Activated naive CD8-positive, alpha-beta T cell treated with anti-CD3 and anti-CD28 coated beads for 36 hours (primary cell): ENCODE measurements at places on chromosomes 5 and 9. TPM values are rescaled to one million over a fixed set of nuclear protein-coding genes. Genes with fewer than 3 reads are reported as not detected.

DNA sequence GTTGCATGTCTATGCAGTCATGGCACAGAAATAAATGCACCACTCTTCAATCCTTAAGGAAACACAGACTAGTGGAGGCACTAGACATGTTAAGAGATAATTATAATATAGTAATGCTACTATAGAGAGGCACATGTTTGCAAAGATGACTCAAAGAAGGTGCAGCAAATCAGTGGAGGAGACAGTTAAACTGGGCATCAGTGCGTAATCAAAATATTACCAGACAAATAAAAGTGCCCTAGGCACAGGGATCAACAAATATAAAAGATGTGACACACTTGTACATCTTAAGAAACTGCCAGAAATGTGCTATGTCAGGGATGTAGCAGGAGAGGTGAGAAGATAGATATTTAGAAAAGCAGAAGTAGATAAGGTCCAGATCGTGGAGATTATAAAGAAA lies 642.1 kb downstream of the SLCO4C1 start:
- no peaks in the 10 kb centered on the region for H3K4me1 ChIP-seq
- H3K4me3 ChIP-seq: no peak overlapping the region
- DNase-seq: no peak
- no peaks in the 10 kb centered on the region for H3K36me3 ChIP-seq
- H3K27ac ChIP-seq: no peak overlapping the region
- H3K27me3 ChIP-seq: no peaks in the 10 kb centered on the region

DNA sequence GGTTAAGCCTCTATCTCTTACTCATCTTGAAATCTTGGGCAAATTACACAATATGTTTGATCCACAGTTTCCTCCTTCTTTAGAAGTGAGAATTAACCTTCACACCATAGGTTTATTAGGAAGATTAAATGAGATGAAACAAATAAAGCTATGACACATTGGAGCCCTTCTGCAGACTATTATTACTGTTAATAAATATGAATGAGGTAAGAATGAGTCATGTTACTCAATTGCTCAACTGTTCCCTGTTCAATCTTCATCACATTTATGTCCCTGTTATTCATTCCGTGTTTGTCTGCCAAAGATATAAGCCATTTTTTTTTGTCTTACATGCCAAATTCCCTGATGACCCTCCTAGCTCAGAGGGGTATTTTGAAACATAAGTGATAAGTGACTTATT lies 52.1 kb upstream of the PAPPA start:
- H3K36me3 ChIP-seq: no peaks in the 10 kb centered on the region
- H3K4me1 ChIP-seq: no peaks in the 10 kb centered on the region
- no peak overlapping the region for H3K27ac ChIP-seq
- H3K4me3 ChIP-seq: no peak overlapping the region

DNA sequence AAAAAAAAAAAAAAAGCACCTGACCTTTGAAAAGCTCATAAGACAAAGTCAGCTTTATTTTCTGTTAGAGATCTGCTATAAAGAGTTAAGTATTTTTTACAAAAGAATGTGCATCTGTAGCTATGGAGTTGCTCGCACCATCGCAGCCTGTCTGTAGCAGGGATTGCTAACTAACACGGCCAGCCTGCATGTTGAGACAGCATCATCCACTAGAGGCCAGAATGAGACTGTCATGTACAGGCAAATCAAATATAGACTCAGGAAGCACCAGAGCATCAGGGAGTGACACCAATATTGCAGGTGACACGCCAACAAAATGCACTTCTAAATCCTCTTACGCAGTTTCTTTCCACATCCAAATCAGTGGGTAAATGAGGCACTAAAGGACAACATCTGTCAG lies 136.3 kb upstream of the RASEF start:
- H3K4me1 ChIP-seq: no peaks in the 10 kb centered on the region
- no peaks in the 10 kb centered on the region for H3K36me3 ChIP-seq
- H3K4me3 ChIP-seq: no peak overlapping the region
- DNase-seq: no peak
- H3K27me3 ChIP-seq: peaks cover 7% of the 10 kb centered on the region

DNA sequence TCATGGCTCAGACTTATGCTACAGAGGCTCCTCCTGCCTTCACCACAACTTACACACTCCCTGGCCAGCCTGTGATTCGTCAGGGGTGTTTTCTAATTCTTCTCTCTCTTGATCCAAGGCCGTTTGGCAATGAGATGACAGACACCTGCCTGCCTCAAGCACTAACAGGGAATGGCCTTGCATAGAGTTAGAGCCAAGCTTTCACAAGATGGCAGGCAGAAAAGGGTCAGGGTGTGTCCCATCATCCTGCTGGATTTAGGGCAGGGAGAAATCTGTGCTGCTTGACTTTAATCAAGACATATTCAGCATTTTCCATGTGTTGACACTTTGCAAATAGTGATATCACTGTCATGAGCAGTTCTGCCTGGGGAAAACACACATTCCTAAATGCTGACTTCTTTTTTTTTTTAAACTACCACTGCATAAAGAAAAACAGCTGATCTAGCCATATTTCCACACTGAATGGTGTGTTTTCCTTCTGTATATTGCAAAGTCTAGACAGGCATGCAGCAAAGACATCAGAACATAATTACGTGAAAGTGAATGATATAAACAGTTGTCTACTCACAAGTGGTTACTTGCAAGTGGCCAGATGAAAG lies 95.0 kb upstream of the SLC25A48 start:
- no peaks in the 10 kb centered on the region for H3K27me3 ChIP-seq
- no peaks in the 10 kb centered on the region for H3K4me1 ChIP-seq
- no peak overlapping the region for H3K27ac ChIP-seq
- H3K4me3 ChIP-seq: no peak overlapping the region

- DNase-seq: no peak
- H3K27me3 ChIP-seq: peaks cover 16% of the 10 kb centered on the region
- no peaks in the 10 kb centered on the region for H3K36me3 ChIP-seq
- no peak overlapping the region for H3K4me3 ChIP-seq
- H3K27ac ChIP-seq: no peak overlapping the region
These were observed 38.3 kb downstream of the SLC6A3 start for GRCh38 chr5:1406681-1407640.

GRCh38 chr5:4203146-4203545 lies 607.5 kb downstream of the IRX1 start:
- no peak overlapping the region for H3K4me3 ChIP-seq
- H3K4me1 ChIP-seq: no peaks in the 10 kb centered on the region
- no peaks in the 10 kb centered on the region for H3K27me3 ChIP-seq
- no peaks in the 10 kb centered on the region for H3K36me3 ChIP-seq
- no peak for DNase-seq
- H3K27ac ChIP-seq: no peak overlapping the region

DNA sequence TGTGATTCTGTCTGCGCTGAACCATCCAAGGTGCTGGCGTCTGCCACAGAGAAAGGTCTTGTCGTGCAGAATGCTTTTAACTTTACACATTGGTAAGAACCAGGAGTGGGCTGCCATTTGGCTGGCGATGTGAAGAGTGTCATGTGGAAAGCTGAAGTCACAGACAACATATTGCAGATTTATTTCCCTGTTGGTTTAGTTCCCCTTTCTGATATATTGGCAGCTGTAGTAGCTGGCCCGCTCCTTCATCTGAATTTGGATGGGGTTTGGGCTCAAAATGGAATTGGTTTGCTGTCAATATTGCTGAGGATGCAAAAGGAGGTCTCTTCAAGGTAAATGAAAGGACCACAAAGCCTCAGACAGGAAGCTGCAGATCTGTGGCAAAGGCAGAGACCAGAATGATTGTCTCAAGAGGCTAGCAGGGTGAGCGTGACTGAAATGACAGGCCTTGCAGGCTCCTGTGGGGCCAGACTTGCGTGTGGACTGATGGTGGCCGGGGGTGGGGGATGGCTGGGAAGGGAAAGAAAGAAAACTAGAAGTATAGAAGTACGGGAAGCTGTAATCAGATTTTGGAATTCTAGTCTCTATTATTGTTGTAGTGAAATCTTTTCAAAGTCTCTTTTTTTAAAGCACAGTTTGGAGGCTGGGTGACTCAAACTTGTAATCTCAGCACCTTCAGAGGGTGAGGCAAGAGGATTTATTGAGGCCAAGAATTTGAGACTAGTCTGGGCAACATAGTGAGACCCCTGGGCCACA lies 25.1 kb upstream of the CD180 start:
- H3K4me1 ChIP-seq: peaks cover 44% of the 10 kb centered on the region
- H3K36me3 ChIP-seq: no peaks in the 10 kb centered on the region
- peak overlapping the region; percentile 13 for H3K4me3 ChIP-seq
- peak; percentile 21 for DNase-seq

DNA sequence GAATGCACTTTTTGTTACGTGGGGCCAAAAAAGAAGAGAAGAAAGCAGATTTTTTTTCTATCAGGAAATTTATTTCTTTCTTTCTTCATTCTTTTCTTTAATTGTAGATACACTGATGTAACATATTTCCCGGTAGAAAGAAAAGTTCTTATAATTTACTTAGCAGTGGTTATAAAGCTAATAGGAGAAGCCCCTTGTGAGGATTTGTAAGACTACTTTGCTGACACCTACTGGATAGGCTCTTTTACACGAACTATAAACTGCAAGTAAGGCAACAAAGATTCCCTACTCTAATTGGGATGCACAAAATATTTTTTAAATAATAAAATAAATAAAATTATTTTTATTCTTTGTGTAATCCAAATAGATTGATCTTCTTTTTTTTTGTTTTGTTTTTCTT lies 284.4 kb downstream of the DNAH5 start:
- H3K4me3 ChIP-seq: no peak overlapping the region
- no peaks in the 10 kb centered on the region for H3K36me3 ChIP-seq
- no peak for DNase-seq
- no peaks in the 10 kb centered on the region for H3K27me3 ChIP-seq

DNA sequence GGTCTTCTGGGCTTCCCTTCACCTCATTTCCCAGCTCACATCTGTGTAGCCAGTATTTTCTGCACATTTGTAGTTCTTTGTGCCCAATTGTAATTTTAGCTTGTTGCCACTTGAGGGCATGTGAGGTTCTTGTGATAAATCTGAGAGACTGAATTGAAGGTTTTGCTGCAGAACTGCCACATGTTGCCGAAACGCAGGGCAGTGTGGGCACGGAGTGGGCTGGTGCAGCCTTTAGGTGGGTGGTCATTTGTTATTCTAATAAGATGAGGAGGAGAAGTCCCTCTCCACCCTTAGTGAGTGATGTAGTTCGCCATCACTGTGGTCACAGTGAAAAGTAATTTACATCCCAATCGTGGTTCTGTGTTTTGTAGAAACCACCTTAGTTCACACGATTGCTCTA lies 21.2 kb downstream of the OTULIN start:
- no peaks in the 10 kb centered on the region for H3K27me3 ChIP-seq
- peaks cover 45% of the 10 kb centered on the region for H3K36me3 ChIP-seq
- H3K27ac ChIP-seq: peak overlapping the region; percentile 76
- H3K4me1 ChIP-seq: peaks cover 24% of the 10 kb centered on the region
- no peak overlapping the region for H3K4me3 ChIP-seq

DNA sequence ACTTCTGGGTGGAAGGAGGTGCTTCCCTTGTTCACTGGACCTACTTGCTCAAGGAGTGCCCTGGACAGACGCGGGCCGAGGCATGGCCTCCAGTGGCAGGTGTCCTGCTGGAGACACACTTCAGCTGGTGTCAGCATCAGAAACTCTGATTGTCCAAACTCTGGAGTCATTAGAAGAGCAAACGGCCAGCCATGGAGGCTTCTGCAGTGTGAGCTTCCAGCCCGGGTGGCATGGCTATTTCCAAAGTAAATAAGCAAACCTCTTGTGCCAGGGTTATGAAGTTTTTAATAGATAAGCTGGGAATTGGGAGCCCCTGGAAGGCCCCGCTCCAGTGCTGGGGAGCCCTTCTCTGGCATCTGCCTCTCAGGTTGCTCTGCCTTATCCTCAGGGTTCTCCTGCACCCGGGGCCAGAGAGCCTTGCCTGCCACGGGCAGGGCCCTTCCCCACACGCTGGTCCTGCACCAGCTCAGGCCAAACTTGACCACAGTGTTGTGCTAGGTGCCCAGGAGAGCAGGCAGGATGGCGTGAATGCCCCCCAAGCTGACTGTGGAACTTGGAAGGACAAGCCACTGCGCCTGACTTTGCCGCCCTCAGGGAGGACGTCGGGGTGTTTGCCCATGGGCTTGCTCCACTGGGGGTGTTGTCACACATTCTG lies 285.6 kb downstream of the GADD45G start:
- no peak overlapping the region for H3K4me3 ChIP-seq
- H3K36me3 ChIP-seq: no peaks in the 10 kb centered on the region
- no peaks in the 10 kb centered on the region for H3K27me3 ChIP-seq
- no peak overlapping the region for H3K27ac ChIP-seq

DNA sequence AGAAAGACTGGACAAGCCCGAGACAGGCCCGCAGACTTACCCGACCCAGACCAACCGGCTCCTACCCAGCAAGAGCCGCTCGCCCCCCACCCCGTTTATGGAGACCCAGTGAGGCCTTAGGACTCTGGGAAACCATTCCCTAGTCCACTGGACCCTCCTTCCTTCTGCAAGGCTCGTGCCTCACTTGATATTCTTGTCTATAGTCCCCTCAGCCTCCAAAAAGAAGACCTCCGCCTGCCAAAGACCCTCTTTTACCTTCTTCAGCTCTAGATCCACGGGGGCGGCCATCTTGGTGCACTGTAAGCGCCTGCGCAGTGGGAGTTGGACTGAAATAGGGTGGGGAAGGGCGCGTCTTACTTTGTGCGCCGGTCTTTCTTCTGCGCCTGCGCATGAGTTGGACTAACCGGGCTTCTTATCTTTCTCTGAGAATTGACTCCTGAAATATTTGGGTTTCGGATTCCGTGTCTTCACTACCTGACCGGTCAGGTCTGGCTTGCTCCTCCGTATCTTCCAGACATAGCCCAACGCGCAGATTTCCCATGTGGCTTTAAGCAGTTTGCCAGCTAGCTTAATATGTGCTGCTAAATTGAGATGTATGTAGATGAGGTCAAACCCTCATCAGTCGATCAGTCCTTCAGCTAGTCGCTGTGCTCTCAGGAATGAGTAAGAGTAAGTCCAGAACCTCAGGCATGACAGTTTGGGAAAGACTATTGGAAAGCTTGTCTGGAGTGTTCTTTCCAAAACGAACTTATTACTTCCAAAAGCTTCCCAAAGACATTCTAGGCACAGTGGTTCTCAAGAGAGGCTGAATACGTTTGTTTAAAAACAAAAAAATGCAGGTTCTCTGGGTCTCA lies at the start of gene PFDN1:
Gene PFDN1 (minus strand): TSS at position 316 of the 854 bp plus-strand sequence. CDS start 28 bp downstream, at position 288.
- peaks cover 25% of the 10 kb centered on the region for H3K4me1 ChIP-seq
- no peaks in the 10 kb centered on the region for H3K27me3 ChIP-seq
- DNase-seq: peak; percentile 90
- peaks cover 6% of the 10 kb centered on the region for H3K36me3 ChIP-seq

- no peaks in the 10 kb centered on the region for H3K36me3 ChIP-seq
- peaks cover 15% of the 10 kb centered on the region for H3K27me3 ChIP-seq
- H3K4me3 ChIP-seq: no peak overlapping the region
- no peak for DNase-seq
- H3K4me1 ChIP-seq: no peaks in the 10 kb centered on the region
These were observed 136.2 kb downstream of the CDH6 start for GRCh38 chr5:31329715-31330114.

- peak overlapping the region; percentile 87 for H3K27ac ChIP-seq
- H3K4me1 ChIP-seq: peaks cover 9% of the 10 kb centered on the region
- peak; percentile 80 for DNase-seq
These were observed 545 bp downstream of the CDKN2B-AS1 start for GRCh38 chr9:21995006-21995665.

GRCh38 chr5:140337880-140338279 lies 8.5 kb downstream of the HBEGF start:
- no peak overlapping the region for H3K4me3 ChIP-seq
- no peak overlapping the region for H3K27ac ChIP-seq
- H3K4me1 ChIP-seq: peaks cover 22% of the 10 kb centered on the region
- no peaks in the 10 kb centered on the region for H3K27me3 ChIP-seq
- peaks cover 27% of the 10 kb centered on the region for H3K36me3 ChIP-seq

The GABRA1 gene
- not detected for total RNA-seq

The KIF20A gene
- 57.2 TPM for total RNA-seq

The TMOD1 gene
- 1.2 TPM for total RNA-seq

The IL13 gene
- 0.44 TPM for total RNA-seq

The RASGEF1C gene
- not detected for total RNA-seq

The JAKMIP2 gene
- total RNA-seq: 0.98 TPM

The TIMD4 gene
- 1.3 TPM for total RNA-seq

The COX7C gene
- total RNA-seq: 697 TPM
